ENCODE measurements at places on chromosomes 2 and 18.

GRCh38 chr2:88099798-88100488, 27.9 kb downstream of the FABP1 start:
- peak; percentile 24 for DNase-seq

- DNase-seq: no peak
These were observed 76.5 kb upstream of the ZSWIM2 start for GRCh38 chr2:186925514-186925913.

- no peak for DNase-seq
These were observed 91.5 kb upstream of the PARD3B start for GRCh38 chr2:204453730-204454167.

GRCh38 chr2:219010162-219010756, 17.0 kb upstream of the CRYBA2 start:
- no peak for DNase-seq

- DNase-seq: peak; percentile 34
These were observed 1.1 kb upstream of the CFLAR start for GRCh38 chr2:201114846-201115245.

DNA sequence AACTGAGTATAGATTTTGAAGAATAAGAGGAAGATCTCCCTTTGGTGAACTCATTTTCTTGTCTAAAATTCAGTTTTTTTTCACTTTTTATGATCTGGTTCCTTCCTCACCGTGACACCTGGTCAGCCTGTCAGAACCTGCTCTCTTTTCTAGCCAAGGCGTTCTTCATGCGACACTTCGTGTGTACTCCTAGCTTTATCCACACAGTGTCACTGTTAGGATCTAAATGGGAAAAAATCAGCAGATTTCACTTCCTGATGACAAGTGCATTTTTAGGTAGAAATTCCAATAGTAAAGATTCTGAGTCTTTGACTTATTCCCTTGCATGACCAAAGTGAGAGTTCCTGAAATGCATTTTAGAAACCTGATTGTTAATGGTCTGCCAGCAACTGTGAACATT, 89.8 kb downstream of the KLHL14 start:
- no peak for DNase-seq

DNA sequence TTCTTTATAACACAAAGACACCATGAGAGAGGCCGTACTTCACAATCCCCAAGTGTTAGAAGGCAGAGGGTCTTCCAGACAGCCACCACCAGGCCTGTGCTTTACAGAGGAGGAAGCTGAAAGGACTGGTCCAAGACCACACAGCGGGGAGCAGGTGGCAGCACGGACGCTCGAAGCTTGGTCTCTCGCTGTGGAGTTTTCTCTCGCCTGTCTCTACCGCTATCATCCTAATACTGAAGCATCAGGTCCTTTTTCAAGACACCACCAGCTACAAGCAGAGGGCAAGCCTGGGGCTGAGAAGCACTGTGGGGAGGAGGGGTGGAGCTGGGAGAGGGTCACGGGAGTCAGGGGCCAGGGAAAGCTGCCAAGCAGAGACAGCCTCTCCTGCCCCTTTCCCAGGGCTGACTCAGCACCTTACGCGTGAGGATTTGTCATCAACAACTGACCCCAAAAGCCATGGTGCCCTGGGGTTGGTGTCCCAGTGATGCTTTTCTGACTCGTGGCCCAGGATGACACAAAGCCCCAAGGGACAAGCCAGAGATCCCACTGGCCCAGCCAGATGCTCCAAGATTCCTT, 31.9 kb upstream of the FOSL2 start:
- DNase-seq: peak; percentile 93

GRCh38 chr2:181305301-181306123, 151.7 kb upstream of the ITGA4 start:
- DNase-seq: no peak

- peak; percentile 74 for DNase-seq
These were observed 25.4 kb downstream of the PDCL3 start for GRCh38 chr2:100588071-100588786.

- DNase-seq: peak; percentile 77
These were observed 85.4 kb upstream of the ZCCHC2 start for GRCh38 chr18:62437235-62438017.

GRCh38 chr18:57278933-57279332, 73.4 kb upstream of the ST8SIA3 start:
- DNase-seq: no peak

DNA sequence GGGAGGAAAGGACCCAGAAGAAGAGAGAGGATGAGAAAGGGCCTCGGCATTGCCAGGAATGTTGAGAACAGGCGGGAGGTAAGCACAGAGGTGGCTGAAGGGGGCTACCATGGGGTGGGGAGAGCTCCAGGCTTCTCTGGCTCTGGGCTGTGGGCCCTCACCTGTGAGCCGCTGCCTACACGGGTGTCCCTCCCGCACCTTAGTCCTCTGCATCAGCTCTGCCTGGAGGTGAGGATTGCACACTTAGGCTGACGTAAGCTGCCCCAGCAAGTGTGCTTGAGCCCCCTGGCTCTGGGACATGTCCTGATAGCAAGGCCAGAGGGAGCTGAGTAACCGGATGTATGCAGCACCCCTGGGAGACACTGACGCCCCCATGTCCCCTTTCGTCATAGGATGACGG, 33.9 kb downstream of the TMEM18 start:
- no peak for DNase-seq

DNA sequence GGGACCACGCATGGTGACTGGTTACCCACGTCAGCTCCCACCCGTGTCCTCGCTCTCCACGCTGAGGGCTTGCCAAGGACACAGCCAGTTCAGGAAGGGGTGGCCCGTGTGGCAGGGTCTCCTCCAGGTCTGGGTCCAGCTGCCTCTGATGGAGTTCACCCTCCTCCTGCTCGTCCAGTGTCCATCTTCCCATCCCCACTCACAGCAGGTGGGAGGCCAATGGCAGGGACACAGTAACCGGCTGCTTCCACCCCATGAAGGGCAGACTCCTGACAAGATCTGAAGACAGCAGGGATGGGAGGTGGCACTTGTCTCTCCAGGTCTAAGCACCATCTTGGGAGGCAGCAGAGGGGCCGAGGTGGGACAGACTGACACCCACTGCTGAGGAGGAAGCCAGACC, 106.4 kb downstream of the NDUFA10 start:
- DNase-seq: no peak

- no peak for DNase-seq
These were observed 88.2 kb downstream of the TTN start for GRCh38 chr2:178718988-178719387.

GRCh38 chr2:204407204-204408014, 137.9 kb upstream of the PARD3B start:
- DNase-seq: peak; percentile 12

DNA sequence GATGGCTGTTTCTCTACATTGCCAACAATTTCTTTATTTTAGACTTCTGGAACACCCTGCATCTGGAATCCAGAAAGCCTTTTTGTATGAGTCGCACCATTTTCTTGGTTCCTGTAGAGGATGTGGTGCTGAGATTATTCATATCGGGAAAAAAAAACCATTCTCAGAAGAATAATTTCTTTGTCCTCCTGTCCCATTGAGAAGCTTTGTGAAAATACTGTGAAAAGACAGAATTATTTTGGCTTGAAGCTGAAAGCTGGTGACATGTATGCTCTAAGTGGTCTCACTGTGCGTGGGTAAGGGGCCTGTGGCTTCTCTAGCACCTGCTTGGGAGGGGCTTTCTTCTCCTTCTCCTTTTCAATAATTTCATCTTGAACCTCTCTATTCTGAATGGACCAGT, 138.4 kb downstream of the FAM210A start:
- no peak for DNase-seq

DNA sequence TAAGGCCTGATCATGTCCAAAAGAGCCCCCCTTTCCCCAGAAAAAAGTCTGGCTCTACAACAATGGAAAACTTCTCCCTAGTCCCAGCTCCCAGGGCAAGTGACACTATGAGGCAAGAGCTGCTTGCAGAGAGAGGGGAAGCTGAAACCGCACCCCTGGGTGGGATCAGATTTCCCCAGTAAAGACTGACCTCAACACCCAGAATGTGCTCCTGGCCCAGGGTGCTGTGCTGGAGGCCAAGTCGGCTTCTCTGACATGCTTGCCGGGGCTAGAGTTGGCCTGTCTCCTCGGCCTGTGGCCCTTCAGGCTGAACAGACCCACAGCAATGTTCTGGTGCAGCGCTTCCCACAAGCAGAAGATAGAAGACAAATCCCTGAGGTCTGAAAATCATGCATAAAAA, 18.4 kb upstream of the ST8SIA3 start:
- DNase-seq: no peak

- no peak for DNase-seq
These were observed 37.5 kb upstream of the NCKAP5 start for GRCh38 chr2:133605766-133606137.

DNA sequence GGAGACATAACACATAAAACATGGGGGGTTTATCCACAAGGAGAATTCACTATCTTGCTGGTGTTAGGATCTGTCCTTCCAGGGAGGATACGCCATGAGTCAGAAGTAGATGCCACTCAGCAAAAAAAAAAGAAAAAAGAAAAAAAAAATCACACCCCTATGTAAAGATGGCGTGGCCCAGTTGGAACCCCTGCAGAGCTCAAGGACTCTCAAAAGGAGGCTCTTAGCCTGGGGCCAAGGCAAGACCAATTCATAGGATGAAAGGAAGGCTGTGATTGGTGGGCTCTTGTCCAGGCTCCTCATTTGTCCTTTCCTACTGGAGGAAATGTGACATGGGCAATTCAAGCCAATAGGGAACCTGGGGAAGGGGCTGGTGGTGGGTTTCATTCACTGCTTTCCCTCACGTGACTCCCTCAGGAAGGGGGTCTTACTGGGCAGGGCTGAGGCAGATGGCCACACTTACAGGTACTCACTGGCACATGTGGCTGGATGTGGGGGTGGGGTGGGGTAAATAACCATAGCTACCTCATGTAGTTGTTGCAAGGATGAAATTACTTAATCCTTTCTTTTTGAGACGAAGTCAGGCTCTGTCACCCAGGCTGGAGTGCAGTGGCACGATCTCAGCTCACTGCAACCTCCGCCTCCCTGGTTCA, 38.7 kb upstream of the HAAO start:
- DNase-seq: no peak

DNA sequence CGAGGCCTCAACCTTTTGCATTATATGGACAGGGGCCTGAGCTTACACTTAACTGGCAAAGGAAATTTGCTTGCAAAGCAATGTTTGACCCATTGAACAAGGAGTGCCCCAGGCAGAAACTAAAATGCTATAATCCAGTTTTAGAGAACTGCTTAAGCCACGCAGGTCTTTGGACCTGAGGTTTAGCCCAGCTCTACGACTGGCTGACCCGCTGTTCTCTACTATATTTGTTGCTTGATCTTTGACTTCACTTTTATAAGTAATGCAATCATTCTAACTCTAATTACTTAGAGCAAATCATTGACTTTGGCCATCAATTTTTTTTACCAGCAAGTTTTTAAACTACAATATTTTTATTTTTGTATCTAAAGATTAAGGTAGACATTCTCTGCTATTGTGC, 268.8 kb downstream of the MREG start:
- DNase-seq: no peak

DNA sequence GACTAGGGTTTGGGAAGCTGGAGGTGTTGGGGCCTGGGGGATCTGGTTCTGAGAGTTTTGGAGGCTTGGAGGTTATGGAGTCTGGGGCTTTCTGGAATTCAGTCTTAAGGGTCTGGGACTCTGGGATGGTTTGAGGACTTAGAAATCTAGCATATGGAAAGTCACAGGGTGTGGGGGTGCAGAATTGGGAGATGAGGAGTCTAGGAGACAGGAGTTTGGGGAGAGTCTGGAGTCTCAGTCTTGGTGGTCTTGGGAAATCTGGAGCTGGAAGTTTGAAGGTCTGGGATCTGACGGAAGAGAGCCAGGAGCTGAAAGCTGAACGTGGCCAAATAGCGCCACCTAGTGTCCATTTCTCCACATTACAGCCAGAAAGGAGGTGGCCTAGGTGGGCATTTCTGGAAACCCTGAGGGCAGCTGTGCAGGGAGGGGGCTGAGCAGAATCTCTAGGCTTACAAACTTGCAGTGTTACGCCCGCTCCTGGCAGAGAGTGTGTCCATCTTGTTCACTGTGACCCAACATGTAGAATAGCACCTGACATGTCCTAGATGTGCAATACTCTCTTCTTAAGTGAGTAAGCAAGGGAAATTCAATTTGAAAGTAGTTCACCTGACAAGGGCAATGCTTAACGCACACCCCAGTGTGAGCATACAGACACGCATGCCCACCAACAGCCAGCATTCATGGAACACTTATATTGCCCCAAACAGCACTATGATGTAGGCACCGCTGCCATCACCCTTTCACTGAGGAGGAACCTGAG, 204.8 kb downstream of the TFCP2L1 start:
- peak; percentile 32 for DNase-seq

GRCh38 chr18:3541549-3542386, 91.8 kb downstream of the TGIF1 start:
- no peak for DNase-seq

GRCh38 chr2:147660680-147661079, 184.1 kb upstream of the ACVR2A start:
- DNase-seq: no peak

DNA sequence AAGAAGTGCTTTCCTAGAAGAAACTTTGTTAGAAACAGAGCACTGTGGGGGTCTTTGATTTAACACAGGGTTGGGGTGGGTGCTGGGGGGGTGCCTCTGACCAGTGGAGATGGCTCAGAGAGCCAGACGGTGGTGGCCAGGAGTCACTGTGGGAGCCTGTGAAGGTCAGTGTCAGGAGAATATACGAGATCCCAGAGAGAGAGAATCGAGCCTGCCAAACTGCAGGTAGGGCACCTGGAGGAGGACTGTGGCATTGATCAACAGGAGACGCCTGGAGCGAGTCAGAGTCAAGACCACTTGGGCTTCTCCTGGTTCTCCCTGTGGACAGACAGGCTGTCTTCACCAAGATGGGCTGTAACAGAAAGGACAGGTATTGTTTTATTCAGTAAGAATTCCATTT, 136.5 kb upstream of the TWIST2 start:
- no peak for DNase-seq

DNA sequence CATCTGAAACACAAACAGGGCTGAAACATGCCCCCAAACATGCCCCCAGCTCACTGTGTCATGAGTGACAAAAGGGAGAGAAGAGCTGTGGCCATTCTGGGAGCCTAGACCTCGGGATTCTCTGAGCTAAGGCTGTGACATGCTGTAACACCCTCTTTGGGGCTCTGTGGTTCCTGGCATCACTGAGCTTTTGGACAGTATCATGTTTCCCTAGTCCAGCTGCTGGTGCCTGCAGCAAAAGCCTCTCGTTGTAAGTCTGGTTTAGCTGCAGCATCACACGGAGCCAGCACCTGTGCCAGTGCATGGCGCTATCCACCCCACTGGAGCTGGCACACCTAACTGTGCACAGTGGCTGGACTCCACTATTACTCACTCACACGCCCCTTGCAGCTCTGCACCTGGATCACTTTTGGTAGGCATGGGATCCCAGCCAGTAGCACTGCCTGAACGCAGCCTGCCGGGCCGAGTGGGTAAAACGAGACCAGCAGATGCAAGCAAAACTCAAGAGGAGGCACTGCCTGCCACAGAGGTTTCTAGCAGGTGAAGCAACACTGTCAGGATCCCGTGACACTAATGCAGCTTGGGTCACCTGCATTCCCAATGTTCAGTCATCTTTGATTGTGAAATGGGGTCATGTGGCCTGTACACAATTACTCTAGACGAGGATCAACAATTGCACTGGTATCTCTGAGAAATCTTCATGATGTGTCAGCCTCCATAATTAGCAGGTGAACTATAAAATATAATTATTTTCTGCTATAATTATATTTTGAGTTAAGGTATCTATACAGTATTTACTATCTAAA, 547.2 kb downstream of the ZNF804A start:
- peak; percentile 60 for DNase-seq

All from LHCN-M2 (cell line).